Stimulated activated CD4-positive, alpha-beta T cell treated with anti-CD3 and anti-CD28 coated beads, Interleukin-15, amount 100 ng/mL, for 48 hours (primary cell): ENCODE measurements at places on chromosomes 6 and 20.

GRCh38 chr6:45665859-45666258, 288.1 kb upstream of the SUPT3H start:
- no peak for DNase-seq

- no peak for DNase-seq
Observed at GRCh38 chr6:6829872-6830685, 241.6 kb downstream of the LY86 start.

GRCh38 chr6:1324936-1325335, 13.0 kb downstream of the FOXQ1 start:
- DNase-seq = no peak

GRCh38 chr6:16498237-16498636, 259.9 kb downstream of the GMPR start:
- no peak for DNase-seq

DNA sequence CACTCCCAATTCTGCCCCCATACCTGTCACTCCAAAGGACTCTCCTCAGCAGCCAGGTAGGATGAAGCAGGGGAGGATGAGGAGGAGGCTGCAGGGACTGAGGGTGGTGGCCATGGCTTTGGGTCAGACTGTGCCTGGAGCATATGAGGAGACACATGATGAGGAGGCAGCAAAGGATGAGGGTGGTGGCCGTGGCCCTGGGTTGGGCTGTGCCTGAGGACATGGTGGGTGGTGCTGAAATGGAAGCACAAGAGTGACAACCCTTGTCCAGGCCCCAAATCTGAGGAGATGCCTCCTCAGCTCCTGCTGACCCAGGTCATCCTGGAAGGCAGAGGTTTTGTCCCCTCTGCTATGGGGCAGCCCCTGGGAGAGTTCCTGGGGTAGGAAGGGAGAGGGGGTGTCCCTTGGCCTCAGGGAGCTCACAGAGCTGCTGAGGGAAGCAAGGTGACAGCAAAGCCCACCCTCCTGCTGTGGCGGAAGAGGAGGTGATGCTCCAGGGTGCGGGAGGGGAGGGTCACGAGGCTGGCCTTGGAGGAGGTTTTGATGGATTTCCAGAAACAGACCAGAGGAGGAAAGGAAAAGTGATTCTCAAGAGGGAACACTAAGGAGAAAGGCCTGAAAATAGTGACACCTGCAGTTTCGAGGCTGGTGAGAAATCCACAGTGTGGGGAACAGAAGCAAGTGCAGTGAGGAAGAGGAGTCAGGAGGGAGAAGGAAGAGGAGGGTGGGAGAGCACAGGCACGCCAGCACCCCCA, 4.6 kb downstream of the RAET1G start:
- DNase-seq = no peak

- DNase-seq = no peak
Observed at GRCh38 chr20:35517125-35517524, 12.3 kb downstream of the C20orf173 start.

DNA sequence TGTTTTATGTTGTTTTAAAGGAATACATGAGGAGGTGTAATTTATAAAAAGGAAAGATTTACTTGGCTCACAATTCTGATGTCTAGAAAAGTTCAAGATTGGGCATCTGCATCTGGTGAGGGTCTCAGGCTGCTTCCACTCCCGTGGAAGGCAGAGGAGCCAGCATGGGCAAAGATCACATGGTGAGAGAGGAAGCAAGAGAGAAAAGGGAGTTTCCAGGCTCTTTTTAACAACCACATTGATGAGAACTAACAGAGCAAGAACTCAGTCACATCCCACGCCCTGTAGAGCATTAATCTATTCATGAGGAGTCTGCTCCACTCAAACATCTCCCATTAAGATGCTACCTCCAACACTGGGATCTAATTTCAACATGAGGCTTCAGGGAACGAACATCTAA, 1666.3 kb downstream of the HACE1 start:
- no peak for DNase-seq

DNA sequence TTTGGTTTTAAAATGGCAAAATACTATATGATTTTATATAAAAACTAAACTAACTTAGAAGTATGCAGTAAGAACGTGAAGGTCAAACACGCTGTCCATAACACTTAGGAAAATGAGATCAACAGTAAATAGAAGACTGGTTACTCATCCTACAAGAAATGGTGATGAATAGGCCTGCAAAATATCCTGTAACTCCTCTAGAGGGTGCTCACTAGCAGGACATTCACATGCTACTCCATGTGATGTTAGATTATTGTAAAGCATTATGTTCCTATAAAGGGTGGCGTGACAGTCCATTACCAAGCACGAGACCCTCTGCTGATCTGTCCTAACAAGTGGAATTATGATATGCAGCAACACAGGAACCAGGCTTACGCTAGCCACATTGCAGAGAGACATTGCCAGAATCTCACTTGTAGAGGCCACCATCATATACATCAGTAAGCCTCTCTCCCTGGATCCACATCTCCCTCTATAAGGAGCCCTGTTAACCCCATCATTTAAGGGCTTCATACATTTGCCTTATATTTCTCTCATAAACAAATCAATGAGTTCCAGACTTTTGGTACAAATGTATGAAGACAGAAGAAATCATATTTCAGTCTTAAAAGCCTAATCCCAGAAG, 18.0 kb upstream of the DEFB129 start:
- DNase-seq = no peak
